Daoy (cell line): ENCODE measurements at places on chromosomes 6 and 20. TPM values are rescaled to one million over a fixed set of nuclear protein-coding genes. Genes with fewer than 3 reads are reported as not detected.

KIF25 gene
- not detected in 2 replicates for total RNA-seq

NQO2 gene
- 8.5 and 17.5 TPM in 2 replicates for total RNA-seq

SIRPD gene
- total RNA-seq, result not detected in 2 replicates

CCN2 gene
- total RNA-seq, result 82.6 and 86.6 TPM in 2 replicates

CLVS2 gene
- under 0.01 TPM in 1 of 2 replicates, not detected in the other for total RNA-seq

ADGRG6 gene
- 2.2 and 15.3 TPM in 2 replicates for total RNA-seq

LAMA4 gene
- total RNA-seq, result 66.6 and 76.5 TPM in 2 replicates

CD24 gene
- total RNA-seq, result 193 and 230 TPM in 2 replicates

PCNA gene
- 405 and 436 TPM in 2 replicates for total RNA-seq

CCR6 gene
- not detected in 2 replicates for total RNA-seq

MATN4 gene
- not detected in 2 replicates for total RNA-seq

OR2H2 gene
- not detected in 2 replicates for total RNA-seq

GSTA2 gene
- total RNA-seq, result not detected in 2 replicates

PKIB gene
- total RNA-seq, result 23.7 and 29.1 TPM in 2 replicates

GRIK2 gene
- total RNA-seq, result not detected in 2 replicates

FAM209A gene
- not detected in 2 replicates for total RNA-seq

RBM24 gene
- 7.9 and 12.5 TPM in 2 replicates for total RNA-seq

SLC2A10 gene
- 3.8 and 11.4 TPM in 2 replicates for total RNA-seq

ULBP1 gene
- total RNA-seq, result 1.2 and 1.6 TPM in 2 replicates

MAPK13 gene
- 0.18 and 0.46 TPM in 2 replicates for total RNA-seq

CRISP2 gene
- 0.23 and 1.1 TPM in 2 replicates for total RNA-seq

PRICKLE4 gene
- total RNA-seq, result not detected in 2 replicates

DAAM2 gene
- 2.1 and 5.2 TPM in 2 replicates for total RNA-seq

RIMS1 gene
- 3.1 and 3.3 TPM in 2 replicates for total RNA-seq

OVOL2 gene
- total RNA-seq, result 0.91 and 1.0 TPM in 2 replicates

DDO gene
- 1.2 and 1.9 TPM in 2 replicates for total RNA-seq

PDE10A gene
- 6.7 and 6.8 TPM in 2 replicates for total RNA-seq
